ENCODE measurements at places on chromosomes 1 and 21.
A peak's percentile ranks its signal among the peaks of the same experiment; 100 is the strongest.

GRCh38 chr1:180258290-180258689, 28.2 kb downstream of the LHX4 start:
- no peaks in the 10 kb centered on the region for H3K36me3 ChIP-seq
- no peaks in the 10 kb centered on the region for H3K27me3 ChIP-seq
- no peak for DNase-seq
- no peak overlapping the region for H3K27ac ChIP-seq
- no peak overlapping the region for H3K4me3 ChIP-seq
- no peaks in the 10 kb centered on the region for H3K4me1 ChIP-seq

DNA sequence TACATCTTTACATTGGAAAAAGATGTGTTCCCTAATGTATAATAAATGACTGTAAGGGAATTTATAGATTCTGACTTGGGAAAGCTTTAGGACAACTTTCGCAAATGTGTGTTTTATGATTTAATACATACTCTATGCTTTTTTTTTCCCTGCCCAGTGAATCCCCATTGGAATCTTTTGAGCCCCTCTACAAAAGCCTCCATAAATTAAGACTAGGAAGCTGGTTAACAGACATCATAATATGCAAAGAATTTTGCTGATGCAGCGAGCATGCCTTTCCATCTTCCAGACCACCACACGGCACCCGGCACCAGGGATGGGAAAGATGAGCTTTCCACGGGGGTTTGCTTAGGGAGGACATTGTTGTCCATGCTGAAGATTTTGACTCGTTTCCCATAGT, 156.1 kb upstream of the IVNS1ABP start:
- H3K27ac ChIP-seq = no peak overlapping the region
- no peaks in the 10 kb centered on the region for H3K4me1 ChIP-seq
- DNase-seq = no peak

DNA sequence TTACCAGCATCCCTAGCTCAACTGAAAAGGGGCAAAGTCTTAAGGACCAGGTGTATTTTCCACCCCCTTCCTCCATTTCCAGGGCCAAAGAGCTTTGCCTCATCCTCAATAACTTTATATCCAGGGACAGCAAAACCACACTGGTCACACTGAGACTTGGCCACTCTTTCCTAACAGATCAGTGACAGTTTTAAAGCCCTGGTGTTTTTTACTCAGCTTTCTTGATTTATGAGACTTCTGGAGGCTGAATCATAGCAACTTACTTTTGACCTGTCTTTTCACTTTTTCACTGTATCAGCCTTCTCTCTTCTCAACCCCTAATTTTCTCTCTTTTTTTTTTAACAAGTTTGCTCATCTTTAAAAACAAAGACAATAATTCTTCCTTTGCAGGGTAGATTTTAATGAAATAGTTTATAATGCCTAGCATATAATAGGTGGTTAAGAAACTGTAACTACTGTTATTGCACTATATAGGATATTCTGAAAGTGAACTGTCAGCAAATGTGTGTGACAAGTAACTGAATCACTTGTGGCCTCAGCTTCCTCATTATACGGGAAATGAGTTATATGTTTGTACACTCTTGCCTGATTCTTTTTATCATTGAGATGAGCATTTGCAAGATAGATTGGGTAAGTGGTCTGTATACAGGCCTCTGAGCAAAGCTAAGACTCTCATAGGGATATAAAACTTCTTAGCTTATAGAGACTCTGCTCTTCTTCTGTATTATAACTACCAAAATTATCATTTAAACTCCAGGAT, 19.7 kb upstream of the DYNLT5 start:
- no peak overlapping the region for H3K27ac ChIP-seq
- H3K36me3 ChIP-seq = no peaks in the 10 kb centered on the region
- no peaks in the 10 kb centered on the region for H3K4me1 ChIP-seq
- no peaks in the 10 kb centered on the region for H3K27me3 ChIP-seq
- no peak overlapping the region for H3K4me3 ChIP-seq
- DNase-seq = no peak

GRCh38 chr1:176954242-176954641, 210.3 kb downstream of the ASTN1 start:
- DNase-seq = no peak
- H3K4me1 ChIP-seq = peaks cover 2% of the 10 kb centered on the region
- H3K27me3 ChIP-seq = no peaks in the 10 kb centered on the region
- H3K27ac ChIP-seq = no peak overlapping the region

- H3K4me3 ChIP-seq = no peak overlapping the region
- DNase-seq = no peak
- H3K36me3 ChIP-seq = no peaks in the 10 kb centered on the region
- H3K27ac ChIP-seq = no peak overlapping the region
These were observed 15.3 kb upstream of the PADI1 start for GRCh38 chr1:17189632-17189990.

- H3K27ac ChIP-seq = no peak overlapping the region
- DNase-seq = no peak
- H3K36me3 ChIP-seq = no peaks in the 10 kb centered on the region
- peaks cover 6% of the 10 kb centered on the region for H3K27me3 ChIP-seq
- H3K4me3 ChIP-seq = no peak overlapping the region
These were observed 4.5 kb upstream of the EDEM3 start for GRCh38 chr1:184759112-184759511.

DNA sequence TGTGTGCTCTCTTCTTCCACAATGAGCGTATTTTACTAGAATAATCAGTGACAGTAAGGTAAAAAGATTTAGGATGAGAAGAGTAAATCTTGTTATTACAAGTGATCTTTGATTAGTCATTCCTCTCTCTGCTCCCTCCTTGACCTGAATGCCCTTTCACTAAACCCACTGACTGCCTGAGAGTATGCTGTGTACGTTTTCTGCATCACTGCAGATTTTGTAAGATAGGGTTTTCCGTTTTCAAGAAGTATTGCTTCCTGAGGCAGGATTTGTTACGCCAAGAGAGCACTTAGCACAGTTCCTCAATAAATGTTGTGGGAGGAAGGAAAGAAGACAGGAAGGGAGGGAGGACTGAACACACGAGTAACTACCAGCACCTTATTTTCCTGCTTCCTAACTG, 7.7 kb upstream of the LAMB3 start:
- H3K36me3 ChIP-seq = no peaks in the 10 kb centered on the region
- no peaks in the 10 kb centered on the region for H3K27me3 ChIP-seq
- no peak for DNase-seq

GRCh38 chr1:47618222-47618720, 180.4 kb downstream of the FOXD2 start:
- H3K4me3 ChIP-seq = no peak overlapping the region
- no peak for DNase-seq
- no peaks in the 10 kb centered on the region for H3K27me3 ChIP-seq

DNA sequence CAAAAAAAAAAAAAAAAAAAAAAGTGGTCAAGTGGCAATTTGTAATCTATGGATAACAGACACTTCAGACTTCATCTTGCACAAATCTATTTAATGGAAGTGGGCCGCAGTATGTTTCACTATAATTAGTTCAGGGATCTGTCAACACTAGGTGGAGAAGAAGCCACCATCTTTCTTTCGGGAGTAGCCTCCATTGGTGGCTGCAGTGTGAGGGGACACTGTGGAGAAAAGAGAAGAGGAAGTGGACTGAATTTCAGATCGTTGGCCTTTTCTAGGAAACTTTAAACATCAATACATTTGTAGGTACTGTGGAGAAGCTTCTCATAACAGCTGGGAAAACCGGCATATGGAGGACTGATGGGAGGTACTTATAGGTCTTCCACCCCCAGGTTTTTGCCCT, 8.0 kb upstream of the ELAPOR1 start:
- H3K4me3 ChIP-seq = no peak overlapping the region
- no peaks in the 10 kb centered on the region for H3K36me3 ChIP-seq
- H3K4me1 ChIP-seq = no peaks in the 10 kb centered on the region
- DNase-seq = no peak
- peaks cover 35% of the 10 kb centered on the region for H3K27me3 ChIP-seq

DNA sequence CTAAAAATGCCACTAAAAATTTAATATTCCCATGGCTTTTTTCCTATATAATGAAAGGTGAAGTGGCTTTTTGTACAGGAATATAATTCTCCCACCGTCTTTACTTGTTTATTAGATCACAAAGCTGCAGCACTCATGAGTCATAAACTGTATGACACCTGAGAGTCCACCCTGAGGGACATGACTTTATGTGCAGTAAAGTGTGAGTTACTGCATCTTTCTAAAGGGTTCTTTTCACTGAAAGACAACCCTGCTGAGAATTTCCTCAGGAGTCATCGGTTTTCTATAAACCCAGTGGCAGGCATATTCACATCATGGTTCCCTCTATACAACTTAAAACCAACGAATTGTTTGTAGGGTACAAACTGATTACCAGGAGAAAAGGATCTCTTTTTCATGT, 77.4 kb downstream of the APP start:
- H3K4me3 ChIP-seq = no peak overlapping the region
- H3K27me3 ChIP-seq = no peaks in the 10 kb centered on the region

DNA sequence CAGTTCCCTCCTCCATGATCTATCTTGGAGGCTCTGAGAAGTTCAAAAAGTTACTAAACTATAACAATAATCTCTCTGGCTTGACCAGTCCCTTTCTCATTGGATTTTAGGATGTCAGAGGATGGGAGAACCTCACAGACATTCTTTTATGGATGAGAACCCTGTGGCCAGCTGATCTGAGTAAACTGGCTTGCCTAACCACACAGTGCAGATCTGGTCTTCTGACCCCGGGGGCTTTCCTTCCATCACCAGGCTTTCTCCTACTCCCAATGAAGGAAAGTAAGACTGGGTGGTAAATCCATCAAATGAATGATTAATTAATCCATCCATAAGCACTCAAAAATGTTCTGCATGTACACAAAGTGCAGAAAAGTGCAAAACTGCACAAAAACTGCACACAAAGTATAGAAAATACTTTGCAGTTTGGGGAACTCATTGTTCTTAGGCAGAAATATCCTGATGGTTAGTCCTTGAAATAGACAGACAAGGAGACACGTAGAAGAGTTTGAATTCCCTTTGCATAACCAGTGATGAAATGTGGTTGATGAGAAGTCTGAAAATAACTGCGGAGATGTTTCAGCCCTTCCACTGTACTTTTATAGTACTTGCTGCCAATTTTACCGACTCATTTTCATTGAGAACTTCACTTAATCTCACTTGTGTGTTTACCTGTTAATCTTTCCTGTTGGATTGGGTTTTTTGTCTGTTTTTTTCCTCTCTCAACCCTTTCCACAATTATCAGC, 2.5 kb upstream of the F3 start:
- peaks cover 31% of the 10 kb centered on the region for H3K27me3 ChIP-seq
- peaks cover 3% of the 10 kb centered on the region for H3K4me1 ChIP-seq
- no peak overlapping the region for H3K4me3 ChIP-seq
- no peaks in the 10 kb centered on the region for H3K36me3 ChIP-seq
- peak; percentile 72 for DNase-seq

GRCh38 chr1:115183158-115183557, 93.9 kb upstream of the TSPAN2 start:
- peaks cover 10% of the 10 kb centered on the region for H3K4me1 ChIP-seq
- DNase-seq = no peak
- H3K36me3 ChIP-seq = no peaks in the 10 kb centered on the region
- no peaks in the 10 kb centered on the region for H3K27me3 ChIP-seq

GRCh38 chr1:45566722-45567121, 16.1 kb downstream of the AKR1A1 start:
- DNase-seq = no peak
- peak overlapping the region; percentile 39 for H3K27ac ChIP-seq
- no peaks in the 10 kb centered on the region for H3K27me3 ChIP-seq
- H3K4me3 ChIP-seq = no peak overlapping the region
- H3K36me3 ChIP-seq = peaks cover 17% of the 10 kb centered on the region

- no peaks in the 10 kb centered on the region for H3K36me3 ChIP-seq
- peaks cover 29% of the 10 kb centered on the region for H3K27me3 ChIP-seq
- no peak overlapping the region for H3K27ac ChIP-seq
- H3K4me1 ChIP-seq = no peaks in the 10 kb centered on the region
These were observed 5.4 kb downstream of the NPR1 start for GRCh38 chr1:153683854-153684253.

GRCh38 chr1:3905953-3906671, 6.0 kb upstream of the C1orf174 start:
- H3K27ac ChIP-seq = no peak overlapping the region
- no peak overlapping the region for H3K4me3 ChIP-seq
- H3K36me3 ChIP-seq = no peaks in the 10 kb centered on the region
- DNase-seq = no peak

- DNase-seq = no peak
- no peaks in the 10 kb centered on the region for H3K4me1 ChIP-seq
- H3K36me3 ChIP-seq = no peaks in the 10 kb centered on the region
These were observed 107.5 kb downstream of the CHRM3 start for GRCh38 chr1:239493811-239494414.

DNA sequence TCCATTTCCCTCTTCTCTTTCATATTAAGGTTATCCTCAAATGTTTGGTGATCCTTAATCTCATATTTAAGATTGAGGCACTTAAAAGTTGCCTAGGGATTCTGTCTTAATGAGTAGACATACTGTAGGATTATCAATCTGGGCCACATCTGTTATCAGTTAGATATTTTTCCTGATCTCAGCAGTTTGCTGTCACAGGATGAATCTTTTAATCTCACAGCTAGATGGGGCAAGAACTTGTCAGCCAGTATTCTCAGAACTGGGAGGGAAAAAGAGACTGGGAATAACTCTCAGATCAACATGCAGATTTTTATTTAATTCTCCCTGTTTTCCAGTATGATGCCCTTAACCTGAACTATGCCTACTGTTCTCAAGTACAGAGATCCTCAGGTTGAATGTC, 14.0 kb downstream of the ZNF644 start:
- no peak for DNase-seq
- H3K4me1 ChIP-seq = no peaks in the 10 kb centered on the region
- no peaks in the 10 kb centered on the region for H3K36me3 ChIP-seq
- H3K27ac ChIP-seq = no peak overlapping the region

- H3K27ac ChIP-seq = no peak overlapping the region
These were observed 15.5 kb downstream of the ZNF644 start for GRCh38 chr1:91006113-91006908.

- H3K36me3 ChIP-seq = no peaks in the 10 kb centered on the region
- no peaks in the 10 kb centered on the region for H3K27me3 ChIP-seq
- H3K4me3 ChIP-seq = no peak overlapping the region
- H3K4me1 ChIP-seq = peaks cover 7% of the 10 kb centered on the region
- no peak overlapping the region for H3K27ac ChIP-seq
These were observed 23.4 kb downstream of the CNIH3 start for GRCh38 chr1:224639426-224639975.
